ENCODE measurements at places on chromosomes 12 and 14. TPM values are rescaled to one million over a fixed set of nuclear protein-coding genes. Genes with fewer than 3 reads are reported as not detected.

DNA sequence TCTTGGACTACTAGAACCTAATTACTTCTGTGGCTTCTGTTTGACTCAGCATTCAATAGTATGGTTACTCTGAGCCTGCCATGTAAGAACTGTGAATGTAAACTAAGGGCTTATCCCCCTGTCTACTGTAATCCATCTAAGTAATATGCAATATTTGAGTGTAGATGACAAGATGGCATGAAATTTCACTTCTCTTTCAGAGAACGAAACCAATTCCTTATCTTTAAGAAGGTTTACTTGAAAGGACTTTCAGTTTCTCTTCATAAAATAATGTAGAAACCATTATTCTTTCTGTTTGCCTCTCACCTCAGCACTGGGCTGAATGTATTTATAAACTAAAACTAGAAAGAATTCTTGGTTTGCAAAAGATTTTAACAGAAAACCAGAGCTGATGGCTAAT lies 60.4 kb upstream of the ARID2 start:
- peak overlapping the region; percentile 91 for H3K27ac ChIP-seq
- no peaks in the 10 kb centered on the region for H3K27me3 ChIP-seq
- peak overlapping the region; percentile 72 for H3K4me3 ChIP-seq
- peaks cover 22% of the 10 kb centered on the region for H3K36me3 ChIP-seq

DNA sequence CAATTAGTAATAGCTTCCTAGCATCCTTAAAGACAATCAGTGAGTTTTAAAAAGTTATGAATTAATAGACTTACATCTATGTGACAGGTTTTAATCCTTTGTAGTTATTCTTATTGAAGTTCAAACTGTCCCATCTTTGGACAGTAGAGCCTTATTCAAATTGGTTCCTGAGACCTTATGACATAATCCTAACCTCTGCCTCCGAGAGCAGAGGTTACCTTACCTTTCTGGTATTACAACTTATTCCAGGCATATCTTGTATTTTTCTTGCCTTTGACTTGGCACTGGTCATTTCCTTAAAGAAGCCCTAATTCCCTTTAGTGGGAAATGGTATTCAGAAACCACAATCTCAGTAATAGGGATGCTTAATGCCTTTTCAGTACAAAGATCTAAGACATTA lies 21.8 kb downstream of the BTBD7 start:
- no peak overlapping the region for H3K4me3 ChIP-seq
- no peaks in the 10 kb centered on the region for H3K36me3 ChIP-seq
- no peak for DNase-seq
- peaks cover 1% of the 10 kb centered on the region for H3K4me1 ChIP-seq

DNA sequence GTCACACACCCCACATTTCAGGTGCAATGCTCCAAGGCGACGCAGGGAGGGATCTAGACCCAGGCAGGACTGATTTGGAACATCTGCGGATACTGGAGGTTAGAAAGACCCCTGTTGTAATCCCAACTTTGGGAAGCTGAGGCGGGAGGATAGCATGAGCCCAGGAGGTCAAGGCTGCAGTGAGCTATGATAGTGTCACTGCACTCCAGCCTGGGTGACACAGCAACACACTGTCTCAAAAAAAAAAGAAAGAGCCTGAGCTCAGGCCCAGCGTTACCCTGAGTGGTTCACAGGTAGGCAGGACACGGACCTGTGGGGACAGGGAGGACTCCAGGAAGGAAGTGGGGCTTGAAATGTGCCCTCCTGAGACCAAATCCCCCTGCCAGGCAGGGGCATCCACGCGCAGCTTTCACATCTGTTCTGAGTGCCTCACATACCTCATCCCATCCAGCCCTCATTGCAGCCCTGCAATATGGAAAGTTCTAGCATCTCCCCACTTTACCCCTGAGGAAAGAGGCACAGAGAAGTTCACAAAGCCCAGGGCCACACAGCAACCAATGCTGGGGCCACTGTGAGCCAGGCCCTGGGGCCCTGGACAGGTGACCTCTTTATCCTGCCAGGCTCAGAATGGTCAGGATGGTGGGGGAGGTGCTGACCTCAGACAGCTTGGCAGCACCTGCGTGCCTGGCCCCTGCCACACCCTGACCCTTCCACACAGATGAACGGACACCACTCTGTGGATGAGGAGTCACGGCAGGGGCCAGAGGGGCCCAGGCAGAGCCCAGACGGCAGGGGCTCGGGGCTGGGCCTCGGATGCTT lies 34.1 kb downstream of the CCDC85C start:
- no peaks in the 10 kb centered on the region for H3K4me1 ChIP-seq
- H3K4me3 ChIP-seq, result no peak overlapping the region
- H3K27me3 ChIP-seq, result no peaks in the 10 kb centered on the region

The PSME1 gene
- 516 TPM for total RNA-seq

The PPP4R3A gene
- total RNA-seq, result 129 TPM

- no peak overlapping the region for H3K27ac ChIP-seq
- H3K4me3 ChIP-seq, result no peak overlapping the region
- no peaks in the 10 kb centered on the region for H3K4me1 ChIP-seq
- H3K27me3 ChIP-seq, result no peaks in the 10 kb centered on the region
Measured at GRCh38 chr14:70731447-70732239, 77.7 kb downstream of the MAP3K9 start.

GRCh38 chr14:83289390-83289789 lies 1755.7 kb upstream of the SEL1L start:
- no peaks in the 10 kb centered on the region for H3K4me1 ChIP-seq
- H3K27ac ChIP-seq, result no peak overlapping the region
- no peak overlapping the region for H3K4me3 ChIP-seq
- H3K36me3 ChIP-seq, result no peaks in the 10 kb centered on the region
- DNase-seq, result no peak

GRCh38 chr12:88625356-88625755 lies 45.1 kb upstream of the KITLG start:
- no peaks in the 10 kb centered on the region for H3K36me3 ChIP-seq
- H3K4me3 ChIP-seq, result no peak overlapping the region
- no peak for DNase-seq
- H3K4me1 ChIP-seq, result no peaks in the 10 kb centered on the region
- H3K27me3 ChIP-seq, result no peaks in the 10 kb centered on the region

DNA sequence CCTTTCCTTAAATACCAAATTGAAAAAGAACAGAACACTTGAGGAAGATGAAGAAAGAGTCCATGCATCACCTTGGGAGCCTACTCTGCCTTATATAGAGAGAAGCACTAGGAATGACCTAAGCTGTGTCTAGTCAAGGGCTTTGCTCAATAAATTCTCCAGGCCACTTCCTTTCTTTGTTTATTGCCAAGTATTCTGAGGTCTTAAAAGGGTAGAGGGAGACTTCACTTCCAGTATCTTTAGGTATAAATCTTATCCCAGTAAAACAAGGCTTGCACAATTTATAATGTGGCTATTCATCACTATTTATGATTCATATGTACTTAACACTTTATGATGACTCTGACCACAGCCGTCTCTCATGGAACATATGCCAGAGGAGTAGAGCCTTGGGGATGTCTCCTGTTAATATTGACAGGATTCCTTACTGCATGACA lies 85.1 kb upstream of the ARHGAP5 start:
- H3K4me1 ChIP-seq, result no peaks in the 10 kb centered on the region
- H3K27me3 ChIP-seq, result no peaks in the 10 kb centered on the region
- no peak for DNase-seq
- H3K27ac ChIP-seq, result no peak overlapping the region

DNA sequence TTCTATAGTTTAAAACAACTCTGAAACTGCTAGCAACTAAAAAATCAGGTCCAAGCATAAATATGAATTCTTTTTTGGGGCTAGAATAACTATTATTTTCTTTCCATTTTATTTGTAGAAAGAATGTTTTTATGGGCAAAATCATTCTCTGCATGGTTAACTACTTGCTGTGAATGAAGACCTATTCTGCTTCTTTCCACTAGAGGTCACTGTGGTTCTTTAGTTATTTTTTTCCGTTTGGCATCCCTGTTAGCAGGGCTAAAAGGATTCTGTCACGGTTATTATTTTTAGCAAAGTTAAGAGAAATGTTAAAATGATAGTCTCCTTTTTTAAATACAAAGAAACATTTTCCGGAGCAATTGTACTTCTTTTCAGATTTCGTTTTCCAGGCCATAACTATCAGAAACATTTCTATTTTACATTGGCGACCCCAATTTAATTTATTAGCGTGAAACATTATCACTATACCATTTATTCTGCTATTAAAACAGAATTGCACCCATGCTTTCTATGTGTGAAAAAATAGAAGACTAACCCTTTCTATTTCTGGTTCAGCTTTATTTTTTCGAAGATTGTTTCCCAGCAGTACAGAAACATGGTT lies 404.8 kb downstream of the ATP23 start:
- H3K27ac ChIP-seq, result no peak overlapping the region
- H3K4me1 ChIP-seq, result no peaks in the 10 kb centered on the region
- DNase-seq, result no peak
- H3K27me3 ChIP-seq, result peaks cover 7% of the 10 kb centered on the region
- H3K4me3 ChIP-seq, result no peak overlapping the region

Measured in activated CD8-positive, alpha-beta T cell treated with anti-CD3 and anti-CD28 coated beads, Interleukin-2, amount 10 ng/mL, durations not matched to agents 7 days and 5 days (primary cell).